Hair follicle dermal papilla cell (primary cell): ENCODE measurements at places on chromosomes 4 and X. TPM values are rescaled to one million over a fixed set of nuclear protein-coding genes. Genes with fewer than 3 reads are reported as not detected.

FAM47A gene
- not detected in 2 replicates for total RNA-seq

DMD gene
- total RNA-seq = 3.0 and 6.0 TPM in 2 replicates

NRK gene
- 1.6 and 2.4 TPM in 2 replicates for total RNA-seq

TMEM271 gene
- total RNA-seq = not detected in 2 replicates

SLIT2 gene
- 92.7 and 110 TPM in 2 replicates for total RNA-seq
